ENCODE measurements at places on chromosomes 1 and 21.

GRCh38 chr1:47681735-47682134 is 243.9 kb downstream of the FOXD2 start:
- DNase-seq: no peak

DNA sequence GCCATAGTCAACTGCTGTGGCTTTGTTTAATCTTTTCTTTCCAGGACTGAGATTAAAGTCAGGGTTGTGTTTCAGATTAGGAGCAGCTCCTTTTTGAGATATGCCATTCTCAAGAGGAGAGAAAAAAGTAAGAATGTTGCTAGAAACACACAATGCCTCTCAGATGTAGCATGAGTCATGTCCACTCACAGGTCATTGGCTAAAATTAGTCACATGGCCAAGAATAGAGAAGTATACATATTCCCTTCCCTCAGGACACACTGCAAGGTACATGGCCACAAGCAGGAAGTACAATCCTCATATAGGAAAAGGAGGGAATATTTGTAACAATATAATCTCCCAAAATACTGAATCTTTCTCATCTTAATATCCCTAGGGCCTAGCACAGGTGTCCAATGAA is 141.9 kb upstream of the PTBP2 start:
- DNase-seq: no peak

DNA sequence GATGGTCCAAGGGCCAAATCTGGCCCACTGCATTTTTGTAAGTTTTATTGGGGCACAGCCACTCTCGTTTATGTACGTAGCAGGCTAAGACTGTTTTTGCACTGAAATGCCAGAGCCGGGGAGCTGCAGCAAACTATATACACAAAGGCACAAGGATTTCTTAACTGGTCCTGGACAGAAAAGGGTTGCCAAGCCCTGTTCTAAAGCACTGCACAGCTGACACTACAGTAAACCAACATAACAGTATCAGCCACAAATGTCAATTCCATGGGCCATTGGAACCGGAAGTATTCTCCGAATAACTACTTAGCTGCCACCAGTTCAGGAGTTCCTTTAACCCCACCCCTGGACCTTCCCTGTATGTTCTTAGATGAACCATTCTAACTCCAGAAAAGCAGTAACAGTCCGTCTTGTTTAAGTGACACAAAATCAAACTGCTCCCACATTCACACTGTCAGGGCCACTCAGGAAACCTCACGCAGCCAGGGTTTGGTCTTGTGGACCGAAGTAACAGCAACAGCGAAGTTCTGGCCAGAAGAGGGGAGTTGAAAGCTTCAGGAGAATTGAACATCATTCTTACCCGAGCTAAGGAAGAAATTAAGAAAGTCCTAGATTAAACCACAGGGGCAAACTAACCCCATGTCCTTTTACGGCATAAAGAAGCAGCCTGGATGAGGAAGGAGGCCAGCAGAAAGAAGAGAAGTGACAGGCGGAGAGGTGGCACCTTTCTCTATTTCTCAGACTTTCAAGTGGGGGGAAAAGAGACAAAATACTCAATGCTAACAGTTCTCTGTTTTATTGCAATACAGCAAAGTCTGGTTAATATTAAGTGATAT is 49.2 kb downstream of the COQ8A start:
- peak; percentile 20 for DNase-seq

- DNase-seq: no peak
Measured at GRCh38 chr21:41762753-41763152, 4.1 kb downstream of the RIPK4 start.

- DNase-seq: no peak
Measured at GRCh38 chr1:94329276-94329675, 88.9 kb upstream of the ABCD3 start.

- no peak for DNase-seq
Measured at GRCh38 chr21:26837539-26837938, 7.7 kb downstream of the ADAMTS1 start.

GRCh38 chr1:218851586-218851985 is 322.1 kb upstream of the LYPLAL1 start:
- DNase-seq: peak; percentile 18

DNA sequence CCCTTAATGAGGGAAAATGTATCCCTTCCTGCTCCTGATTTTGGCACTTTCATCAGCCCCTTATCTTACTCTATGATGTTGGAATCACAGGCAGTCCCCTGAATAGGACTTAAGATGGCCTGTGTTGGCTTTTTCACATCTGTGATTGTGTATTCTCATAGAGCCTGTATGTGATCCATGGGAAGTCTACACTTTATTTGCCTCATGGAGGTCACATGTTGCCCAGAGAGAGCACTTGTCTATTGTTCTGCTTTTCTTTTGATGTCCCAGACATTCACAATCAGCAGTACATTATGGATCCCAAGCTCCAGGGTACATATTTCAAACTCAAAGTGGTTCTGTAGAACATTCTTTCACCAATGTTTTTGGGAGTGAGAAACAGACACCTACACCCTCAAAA is 885.2 kb upstream of the ADGRL2 start:
- DNase-seq: no peak

- no peak for DNase-seq
Measured at GRCh38 chr1:180603223-180603849, 28.5 kb upstream of the XPR1 start.

- no peak for DNase-seq
Measured at GRCh38 chr1:184469396-184469795, 82.6 kb downstream of the C1orf21 start.

DNA sequence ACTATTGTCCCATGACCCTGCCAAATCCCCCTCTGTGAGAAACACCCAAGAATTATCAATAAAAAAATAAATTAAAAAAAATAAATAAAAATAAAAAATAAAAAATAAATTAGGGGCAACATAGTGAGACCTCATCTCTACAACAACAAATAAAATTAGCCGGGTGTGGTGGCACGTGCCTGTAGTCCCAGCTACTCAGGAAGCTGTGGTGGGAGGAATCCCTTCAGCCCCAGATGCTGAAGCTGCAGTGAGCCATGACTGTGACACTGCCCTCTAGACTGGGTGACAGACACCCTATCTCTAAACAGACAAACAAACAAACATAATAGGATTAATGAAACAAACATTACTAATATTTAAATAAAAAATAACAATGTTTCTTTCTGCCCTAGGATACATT is 34.3 kb downstream of the MRPL37 start:
- DNase-seq: no peak

DNA sequence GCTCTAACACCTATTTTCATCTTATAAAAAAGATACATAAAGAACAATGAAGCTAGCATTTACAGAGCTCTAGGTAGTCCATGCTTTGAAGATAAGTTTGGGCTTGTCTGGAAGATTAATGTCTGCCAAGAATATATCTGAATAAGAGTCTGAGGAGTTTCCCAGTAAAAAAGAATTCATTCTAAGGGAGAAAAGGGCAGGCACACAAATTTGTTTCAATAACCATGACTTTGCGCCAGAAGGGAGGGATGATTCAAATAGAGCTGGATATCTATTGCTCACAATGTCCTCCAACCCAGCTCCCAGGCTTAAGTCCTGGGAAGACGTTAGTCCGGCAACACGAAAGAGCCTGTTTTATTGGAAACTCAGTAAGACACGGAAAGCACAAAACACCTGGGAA is 9.7 kb upstream of the TTLL7 start:
- DNase-seq: no peak

DNA sequence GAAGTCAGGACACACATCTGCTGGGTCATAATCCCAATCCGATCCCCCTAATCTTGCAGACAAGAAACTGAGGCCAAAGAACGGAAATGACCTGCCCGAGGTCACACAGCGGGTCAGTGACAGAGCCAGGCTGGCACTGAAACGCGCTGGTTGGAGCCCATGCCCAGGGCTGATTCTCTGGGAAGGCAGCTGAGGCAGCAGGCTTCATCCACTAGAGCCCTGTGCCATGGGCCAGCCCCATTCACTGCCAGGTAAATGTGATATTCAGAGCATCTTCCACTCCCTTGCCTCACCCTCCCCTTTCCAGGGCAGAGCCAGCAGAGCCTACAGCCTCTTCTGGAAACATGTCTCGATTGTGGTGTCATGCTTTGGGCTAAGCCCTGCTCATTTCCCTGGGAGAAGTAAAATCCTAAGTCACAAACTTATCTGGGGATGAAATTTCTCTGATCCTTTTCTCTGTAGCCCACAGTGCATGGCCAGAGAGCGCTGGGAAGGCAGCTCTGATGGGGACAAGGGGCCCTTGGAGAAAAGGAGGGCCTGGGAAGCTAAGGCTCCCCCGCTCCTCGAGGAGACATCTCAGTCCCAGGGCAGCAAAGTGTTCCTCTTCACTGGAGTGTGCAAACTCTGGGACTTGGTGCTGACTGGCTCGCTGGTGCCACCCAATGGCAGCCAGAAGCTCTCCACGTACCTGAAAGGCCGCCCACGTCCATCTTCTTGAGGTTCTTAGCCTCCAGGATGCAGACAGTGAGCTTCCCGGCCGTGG is 110.4 kb downstream of the SYT2 start:
- peak; percentile 71 for DNase-seq

- DNase-seq: peak; percentile 16
Measured at GRCh38 chr1:98325646-98326440, 335.7 kb upstream of the SNX7 start.

DNA sequence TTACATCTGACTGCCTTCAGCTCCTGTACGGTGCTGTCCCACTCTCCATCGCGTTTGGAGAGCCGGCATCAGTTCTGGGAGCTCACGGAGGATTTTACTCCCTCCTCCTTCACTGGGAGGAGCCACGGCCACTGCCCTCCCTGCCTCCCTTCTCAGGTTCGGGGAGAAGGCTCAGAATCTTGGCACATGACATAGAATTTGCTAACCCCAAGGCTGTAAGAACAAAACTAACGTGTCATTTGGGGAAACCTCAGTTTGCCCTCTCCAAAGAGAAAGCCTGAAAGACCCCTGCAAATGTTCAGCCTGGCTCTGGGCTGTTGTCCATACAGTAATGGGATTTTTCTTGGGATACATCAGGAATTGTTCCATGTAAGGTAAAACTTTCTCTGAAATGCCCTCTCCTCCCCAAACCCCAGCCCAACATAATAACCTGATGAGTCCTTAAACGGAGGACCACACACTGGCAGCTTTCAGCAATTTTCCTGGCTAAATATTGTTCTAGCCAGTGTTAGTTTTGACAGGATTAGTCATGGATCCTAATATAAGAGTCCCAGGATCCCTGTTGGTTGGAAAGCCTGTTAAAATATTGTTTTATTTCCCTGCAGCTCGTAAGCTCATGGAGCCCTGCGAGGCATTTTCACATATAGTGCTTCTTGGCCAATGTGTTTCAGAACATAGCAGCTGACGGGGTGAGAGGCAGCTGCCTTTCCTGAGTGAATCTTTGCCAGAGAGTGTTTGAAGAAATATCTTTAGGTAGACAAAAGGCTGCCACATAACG is 98.8 kb downstream of the RHOU start:
- no peak for DNase-seq

DNA sequence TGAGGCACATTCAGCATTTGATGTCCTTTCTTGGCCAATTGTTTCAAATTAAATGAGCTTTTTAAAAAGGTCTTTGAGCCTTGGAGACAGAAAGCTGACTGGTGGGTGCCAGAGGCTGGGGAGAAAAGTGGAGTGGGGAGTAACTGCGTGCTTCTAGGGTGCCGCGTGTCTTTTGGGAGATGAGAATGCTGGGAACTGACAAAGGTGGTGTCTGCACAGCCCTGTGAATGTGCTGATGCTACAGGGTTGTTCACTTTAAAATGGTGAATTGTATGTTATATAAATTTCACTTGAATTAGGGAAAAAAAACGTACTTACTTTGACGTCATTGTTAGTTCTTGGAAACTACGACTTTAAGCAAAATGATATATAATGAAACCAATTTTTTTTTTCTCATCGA is 8.1 kb upstream of the TFF1 start:
- DNase-seq: no peak

DNA sequence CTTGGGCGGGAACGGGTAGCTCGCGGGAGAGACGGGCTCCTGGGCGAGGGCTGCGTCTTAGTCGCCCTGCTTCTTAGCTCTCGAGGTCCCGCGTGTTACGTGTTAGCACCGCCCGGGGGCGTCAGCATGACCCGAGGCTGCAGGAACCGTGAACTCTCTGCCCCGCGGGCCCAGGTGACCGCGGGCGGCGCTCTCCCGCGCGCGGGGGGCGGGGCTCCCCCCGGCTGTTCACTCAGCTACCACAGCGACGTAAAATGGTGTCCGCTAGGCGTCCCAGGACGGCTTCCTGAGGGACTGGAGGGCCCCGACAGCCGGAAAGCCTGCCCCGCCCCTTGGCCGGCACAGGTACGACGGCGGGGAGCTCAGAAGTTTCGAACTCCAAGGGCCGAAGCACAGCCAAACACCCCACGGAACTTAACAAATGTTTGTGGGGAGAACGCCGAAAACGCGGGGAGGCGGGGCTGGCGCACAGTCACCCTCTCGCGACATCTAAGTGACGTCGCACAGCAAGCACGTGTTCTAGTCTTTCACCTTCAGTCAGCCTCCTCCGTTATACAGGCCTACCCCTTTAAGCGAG is 780 bp upstream of the RBM15 start:
- no peak for DNase-seq

DNA sequence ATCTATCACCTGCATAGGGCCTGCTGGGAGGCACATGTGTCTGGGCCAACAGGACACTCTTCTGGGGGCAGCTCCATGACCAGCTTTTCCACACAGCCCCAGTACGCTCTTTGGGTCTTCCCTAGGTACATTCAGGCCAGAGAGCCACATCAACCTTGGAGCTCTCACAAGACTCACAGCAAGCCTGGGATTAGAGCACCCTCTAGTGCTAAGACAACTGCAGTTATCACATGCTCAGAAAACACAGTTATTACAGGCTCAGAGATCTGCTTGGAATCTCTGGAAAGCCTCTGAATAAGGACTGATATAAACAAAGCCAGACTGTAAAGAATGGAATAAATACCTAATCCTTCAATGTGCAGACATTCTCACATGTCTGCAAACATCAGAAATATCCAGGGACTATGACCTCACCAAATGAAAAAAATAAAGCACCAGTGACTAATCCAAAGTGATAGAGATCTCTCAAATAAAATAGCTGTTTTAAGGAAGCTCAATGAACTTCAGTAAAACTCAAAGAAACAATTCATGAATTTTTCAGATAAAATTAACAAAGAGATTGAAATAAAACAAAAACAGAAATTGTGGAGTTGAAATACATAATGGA is 563.9 kb upstream of the NR5A2 start:
- DNase-seq: peak; percentile 41

DNA sequence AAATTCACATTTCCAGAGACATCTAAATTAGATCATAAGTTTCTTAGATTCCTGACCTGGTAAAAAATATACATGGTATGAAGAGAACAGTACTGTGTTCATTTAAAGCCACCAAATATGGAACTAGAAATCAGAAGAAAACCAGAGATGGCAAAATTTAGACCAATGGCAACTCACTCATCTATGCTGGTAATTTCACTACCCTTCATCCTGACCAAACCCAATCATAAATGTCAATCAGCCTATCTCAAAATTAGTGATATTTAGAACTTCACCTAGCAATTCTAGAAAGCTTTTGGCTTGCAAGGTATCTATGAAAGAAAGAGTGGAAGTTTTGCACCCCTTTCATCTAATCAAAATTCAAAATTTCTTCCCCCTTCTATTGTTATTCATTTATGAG is 107.7 kb downstream of the NIBAN1 start:
- no peak for DNase-seq

GRCh38 chr1:47837866-47838561 is 159.2 kb downstream of the TRABD2B start:
- no peak for DNase-seq

Data from lung (tissue), 17 donors.